ENCODE measurements at places on chromosomes 7 and 10.

DNA sequence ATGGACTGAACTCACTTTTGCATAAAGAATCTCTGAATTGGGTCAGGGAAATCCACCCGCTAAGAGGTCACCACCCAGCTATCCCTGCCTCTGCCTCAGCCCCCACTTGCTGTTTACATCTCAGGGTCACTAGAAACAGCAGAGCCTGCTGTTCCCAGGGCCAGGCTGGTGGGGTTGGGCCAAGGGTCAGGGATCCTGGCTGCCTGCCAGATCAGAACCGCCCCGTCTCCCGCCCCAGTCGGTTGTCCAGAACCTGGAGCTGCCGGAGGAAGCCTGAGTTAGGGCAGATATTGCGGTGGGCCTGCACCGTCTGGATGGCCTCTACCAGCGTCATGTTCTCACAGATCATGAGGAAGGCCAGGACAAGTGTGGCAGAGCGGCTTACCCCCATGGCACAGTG, 17.0 kb upstream of the SAMD8 start:
- DNase-seq = no peak

- DNase-seq = no peak
These were observed 39.2 kb downstream of the TOMM7 start for GRCh38 chr7:22783421-22783820.

DNA sequence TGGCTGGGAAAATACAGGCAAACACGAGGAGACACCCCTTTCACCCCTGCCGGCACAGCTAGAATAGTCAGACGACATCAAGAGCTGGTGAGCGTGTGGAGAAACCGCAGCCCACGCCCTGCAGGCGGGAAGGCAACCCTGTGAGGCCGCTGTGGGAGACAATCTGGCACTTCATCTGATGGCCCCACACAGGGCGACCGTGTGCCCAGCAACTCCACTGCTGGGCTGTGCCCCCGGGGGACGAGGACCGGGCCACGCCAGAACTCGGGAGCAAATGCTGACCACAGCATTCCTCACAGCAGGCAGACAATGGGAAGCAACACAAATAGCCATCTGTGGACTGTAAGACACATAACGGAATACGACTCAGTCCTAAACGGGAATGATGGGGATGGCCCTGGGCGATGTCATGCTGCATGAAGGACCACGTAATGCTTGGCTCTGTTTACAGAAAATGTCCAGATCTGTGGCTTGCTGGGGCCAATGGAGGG, 58.9 kb downstream of the CFAP46 start:
- DNase-seq = no peak

DNA sequence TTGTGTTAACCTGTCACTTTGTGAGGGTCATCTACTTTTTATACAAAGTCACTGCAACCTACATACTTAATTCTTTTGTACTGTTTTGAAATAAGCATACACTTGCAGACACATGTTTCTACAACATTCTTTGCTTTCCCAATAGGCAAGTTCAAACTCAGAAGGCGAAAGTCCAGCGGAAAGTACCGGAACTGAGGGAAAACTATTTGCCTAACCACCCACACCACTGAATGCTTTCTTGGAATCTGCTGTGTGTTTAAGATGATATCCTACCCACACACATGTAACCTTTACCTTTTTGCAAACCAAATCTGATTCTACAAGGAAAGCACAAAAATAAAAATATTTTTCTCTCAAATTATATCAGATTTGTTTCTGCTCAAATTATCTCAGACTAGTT, 139.4 kb upstream of the AGR3 start:
- DNase-seq = no peak

DNA sequence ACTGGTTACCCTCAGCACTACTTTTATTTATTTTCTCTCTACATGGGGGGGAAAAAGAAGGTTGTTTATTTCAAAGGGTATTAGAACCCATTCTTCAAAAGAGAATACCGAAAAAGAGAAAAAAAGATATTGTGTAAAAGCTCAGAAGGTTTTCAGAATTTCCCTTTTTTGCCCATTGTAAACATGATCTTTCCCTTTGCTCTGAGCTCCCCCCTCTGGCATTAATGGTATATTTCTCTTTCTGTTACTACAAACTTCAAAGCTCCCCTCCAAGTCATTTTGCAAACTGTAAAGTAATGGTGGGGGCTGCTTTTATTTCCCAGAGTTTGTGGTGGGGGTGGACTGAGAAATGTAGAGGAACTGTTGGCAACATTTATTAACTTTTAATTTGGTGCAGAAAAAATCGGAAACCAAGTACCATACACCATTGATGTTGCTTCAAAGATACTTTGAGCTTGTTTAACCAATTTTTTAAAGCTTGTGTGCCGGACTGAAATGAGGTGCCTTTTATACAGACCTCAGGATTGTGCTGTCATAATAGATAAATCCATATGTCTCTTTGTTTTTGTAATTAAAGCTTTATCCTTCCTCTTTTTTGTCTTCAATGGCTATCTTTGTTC, 181.5 kb downstream of the EXOC4 start:
- no peak for DNase-seq

DNA sequence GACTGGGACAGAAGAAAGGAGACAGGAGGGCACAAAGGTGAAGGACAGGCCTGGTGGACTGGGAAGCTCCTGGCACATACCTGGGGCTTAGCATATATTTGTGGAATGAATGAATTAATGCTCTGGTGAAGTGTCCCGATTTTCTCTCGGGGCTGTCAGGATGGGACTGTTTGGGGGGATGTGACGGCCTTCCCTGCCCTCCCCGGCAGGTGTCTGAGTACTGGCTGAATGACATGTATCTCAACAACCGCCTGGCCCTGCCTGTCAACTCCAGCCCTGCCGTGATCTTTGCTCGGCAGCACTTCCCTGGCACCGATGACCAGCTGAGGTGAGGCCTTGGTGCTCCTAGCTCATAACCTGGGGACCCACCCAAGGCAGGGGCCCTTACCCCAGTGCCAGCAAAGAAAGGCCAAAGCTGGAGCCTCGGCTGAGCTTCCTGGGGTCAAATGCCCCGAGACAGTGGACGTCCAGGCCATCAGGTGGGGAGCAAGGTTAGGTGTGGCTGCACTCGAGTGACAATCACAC, 6.5 kb downstream of the CHAT start:
- no peak for DNase-seq

DNA sequence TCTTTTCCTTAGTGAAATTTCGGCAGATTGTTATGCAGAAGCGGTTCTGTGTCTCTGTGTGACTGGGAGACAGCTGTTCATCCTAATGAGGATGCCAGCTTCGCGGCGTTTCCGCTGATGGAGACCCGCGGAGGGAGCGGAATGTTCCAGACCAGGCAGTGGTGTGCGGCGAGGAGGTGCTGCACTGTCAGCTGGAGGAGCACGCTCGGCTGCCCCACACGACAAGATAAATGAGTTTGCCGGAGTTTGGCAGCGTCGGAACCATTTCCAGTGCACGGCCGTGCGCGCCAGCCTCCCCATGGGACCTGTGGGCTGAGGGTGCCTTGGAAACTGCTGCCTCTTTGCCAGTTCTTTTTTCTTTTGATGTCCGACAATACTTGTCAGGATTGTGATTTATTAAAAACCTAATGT, 64.6 kb downstream of the WDR37 start:
- DNase-seq = no peak

GRCh38 chr7:138477081-138477578, 17.1 kb downstream of the TRIM24 start:
- no peak for DNase-seq

DNA sequence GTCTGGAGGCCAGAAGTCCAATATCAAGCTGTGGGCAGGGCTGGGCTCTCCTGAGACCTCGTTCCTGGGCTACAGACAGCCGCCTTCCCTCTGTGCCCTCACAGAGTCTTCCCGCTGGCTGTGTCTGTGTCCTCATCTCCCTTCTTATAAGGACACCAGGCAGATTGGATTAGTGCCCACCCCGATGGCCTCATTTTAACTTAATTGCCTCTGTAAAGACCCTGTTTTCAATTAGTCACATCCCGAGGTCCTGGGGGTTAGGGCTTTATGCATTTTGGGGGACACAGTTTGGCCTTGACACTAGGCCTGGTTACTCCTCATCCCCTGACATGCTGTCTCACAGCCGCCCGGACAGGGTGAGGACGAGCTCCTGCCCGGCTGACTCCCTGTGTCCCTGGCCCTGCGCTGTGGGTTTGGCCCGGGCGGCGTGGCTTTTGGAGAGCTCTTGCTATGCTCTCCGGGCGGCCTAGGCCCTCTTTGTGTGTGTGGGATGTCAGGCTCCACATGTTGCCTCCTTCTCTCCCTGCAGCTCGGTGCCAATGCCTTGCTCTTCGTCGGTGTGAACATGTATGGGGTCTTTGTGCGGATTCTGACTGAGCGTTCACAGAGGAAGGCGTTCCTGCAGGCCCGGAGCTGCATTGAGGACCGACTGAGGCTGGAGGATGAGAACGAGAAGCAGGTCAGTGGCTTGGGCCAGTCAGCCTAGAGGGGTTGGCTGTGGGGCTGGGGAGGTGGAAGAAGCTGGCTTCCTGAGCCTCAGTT, 18.2 kb downstream of the ADCY1 start:
- DNase-seq = no peak

GRCh38 chr10:10460451-10460850, 557.2 kb upstream of the CELF2 start:
- DNase-seq = no peak

DNA sequence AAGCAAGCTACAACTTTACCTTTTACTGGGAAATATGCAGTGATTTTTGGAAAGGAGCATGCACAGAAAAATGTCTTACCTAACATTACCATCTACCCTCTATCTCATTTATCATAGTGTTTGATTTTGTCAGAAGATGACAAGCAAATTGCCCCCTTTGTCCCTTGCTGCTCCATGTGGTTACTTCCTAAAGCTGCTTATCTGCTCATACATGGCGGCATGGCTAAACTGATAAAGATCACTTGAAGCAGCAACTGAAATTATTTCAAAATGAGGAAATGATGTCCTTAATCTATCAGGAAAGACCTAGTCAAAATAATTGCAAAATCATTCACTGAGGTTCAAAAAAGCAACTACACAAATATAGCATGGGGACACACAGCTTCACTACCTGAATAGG, 1198.5 kb upstream of the SORCS1 start:
- DNase-seq = no peak

Data from GOT3 (cell line).